CD8-positive, alpha-beta memory T cell (primary cell): ENCODE measurements at places on chromosomes 2 and 18.

- no peak for DNase-seq
Measured at GRCh38 chr2:66283787-66284186, 151.1 kb upstream of the MEIS1 start.

DNA sequence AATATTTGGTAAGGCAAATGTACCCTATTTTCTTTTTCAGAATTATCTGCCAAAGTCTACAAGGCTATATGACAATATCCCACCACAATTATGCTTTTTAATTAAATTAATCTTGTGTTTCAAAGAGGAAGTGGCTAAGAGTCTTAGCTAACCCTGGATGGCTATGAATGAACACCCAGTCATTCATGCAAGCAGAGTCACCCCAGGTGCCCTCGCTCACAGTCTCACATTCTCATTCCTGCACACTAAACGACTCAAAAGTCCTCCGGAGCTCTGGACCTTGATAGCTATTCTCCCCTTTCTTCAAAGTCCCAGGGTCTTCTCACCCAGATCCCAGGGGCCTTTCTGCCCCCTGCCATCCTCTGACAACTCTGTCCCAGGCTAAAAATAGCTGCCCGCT is 42.1 kb upstream of the MRPL19 start:
- DNase-seq = no peak

- no peak for DNase-seq
Measured at GRCh38 chr18:59822612-59823550, 76.9 kb upstream of the PMAIP1 start.

DNA sequence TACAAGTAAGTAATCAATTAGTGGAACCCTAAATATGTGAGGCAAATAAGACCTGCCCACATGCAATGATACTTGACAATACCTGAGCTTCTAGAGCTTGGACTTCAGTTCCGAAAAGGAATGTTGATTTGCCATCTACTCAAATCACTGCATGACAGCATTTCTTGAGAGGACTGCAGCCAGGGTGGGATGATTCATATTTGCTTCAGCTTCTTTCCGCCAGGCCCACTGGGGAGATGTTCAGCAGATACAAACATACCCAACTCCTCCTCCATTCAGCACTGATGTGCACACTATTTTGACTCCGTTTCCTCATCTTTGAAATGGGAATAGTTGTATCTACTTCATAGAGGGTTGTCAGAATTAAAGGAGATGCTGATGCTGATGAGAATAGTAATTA is 28.8 kb upstream of the TMEM177 start:
- no peak for DNase-seq

DNA sequence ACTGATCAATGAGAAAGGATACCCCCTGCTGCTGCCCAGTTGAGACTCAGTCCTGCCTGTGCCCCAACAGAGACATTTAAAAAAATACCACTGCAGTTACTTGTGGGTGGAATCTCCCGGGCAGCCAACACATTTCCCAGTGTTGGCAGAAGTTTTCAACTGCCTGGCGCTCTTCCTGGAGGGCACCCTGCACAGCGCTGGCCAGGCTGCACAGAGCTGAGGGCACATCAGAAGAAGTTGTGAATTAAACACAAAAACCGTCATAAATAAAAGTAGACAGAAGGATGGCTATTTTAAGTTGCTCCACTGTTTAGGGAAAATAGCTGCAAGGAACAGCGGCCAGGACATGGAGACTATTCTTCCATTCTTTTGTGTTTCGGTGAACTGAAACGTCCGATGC is 110.2 kb upstream of the THOC1 start:
- no peak for DNase-seq

GRCh38 chr2:186918495-186918894 is 69.5 kb upstream of the ZSWIM2 start:
- no peak for DNase-seq

DNA sequence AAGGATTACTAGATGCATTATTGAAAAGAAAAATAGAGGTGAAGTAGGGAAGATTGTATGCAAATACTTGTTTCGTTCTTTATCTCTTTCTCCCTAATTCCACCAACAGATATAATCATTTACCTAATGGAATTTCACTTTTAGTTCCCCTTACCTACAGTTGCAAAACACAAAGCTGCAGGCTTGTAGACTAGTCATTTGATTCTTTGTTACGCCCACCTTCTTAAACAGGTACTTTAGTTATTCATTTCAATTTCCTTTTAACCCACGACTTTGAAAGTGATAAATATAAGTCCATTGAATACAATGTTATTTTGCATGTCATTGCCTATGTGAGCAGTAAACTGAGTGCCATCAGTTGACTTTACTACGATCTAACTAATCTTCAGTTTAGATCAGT is 3.9 kb upstream of the HRH4 start:
- no peak for DNase-seq

GRCh38 chr18:6289843-6290242 is 124.9 kb downstream of the L3MBTL4 start:
- no peak for DNase-seq

DNA sequence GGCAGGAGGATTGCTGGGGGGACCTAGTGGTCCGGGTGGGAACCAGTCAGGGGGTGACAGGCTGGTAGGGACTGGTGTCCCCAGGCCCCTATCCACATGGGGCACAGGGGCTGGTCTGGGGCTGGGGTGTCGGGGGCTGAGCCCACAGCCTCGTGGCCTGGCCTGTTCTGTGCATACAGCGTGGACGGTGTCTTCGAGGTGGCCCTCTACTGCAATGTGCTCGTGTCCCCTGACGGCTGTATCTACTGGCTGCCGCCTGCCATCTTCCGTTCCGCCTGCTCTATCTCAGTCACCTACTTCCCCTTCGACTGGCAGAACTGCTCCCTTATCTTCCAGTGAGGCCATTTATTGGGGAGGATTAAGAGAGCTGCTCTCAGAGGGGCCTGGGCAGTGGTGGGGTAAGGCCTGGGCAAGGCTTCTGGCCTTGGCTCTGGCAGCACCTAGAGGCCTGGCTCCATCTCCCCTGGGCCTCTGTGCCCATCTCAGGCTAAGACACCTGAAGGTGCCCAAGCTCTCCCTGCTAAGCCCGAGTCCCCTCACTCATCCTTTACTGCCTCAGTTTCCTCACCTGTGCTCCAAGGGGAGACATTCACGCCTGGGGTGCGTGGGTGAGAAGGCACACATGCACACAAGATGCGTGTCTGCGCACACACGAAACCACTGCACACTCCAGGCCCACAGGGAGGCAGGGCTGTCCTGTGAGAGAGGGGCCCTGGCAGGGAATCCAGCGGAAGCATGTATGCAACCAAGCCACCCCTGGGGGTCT is 1.9 kb downstream of the CHRNG start:
- DNase-seq = no peak

- no peak for DNase-seq
Measured at GRCh38 chr18:34281722-34282121, 57.0 kb upstream of the NOL4 start.
